ENCODE measurements at places on chromosomes 1 and 21. TPM values are rescaled to one million over a fixed set of nuclear protein-coding genes. Genes with fewer than 3 reads are reported as not detected.

GBP1 gene
- total RNA-seq, result 4.9 TPM

FCAMR gene
- total RNA-seq, result not detected

SMIM1 gene
- not detected for total RNA-seq

SLAMF8 gene
- not detected for total RNA-seq

ITLN2 gene
- total RNA-seq, result not detected
